ENCODE measurements at places on chromosomes 7 and 10.

DNA sequence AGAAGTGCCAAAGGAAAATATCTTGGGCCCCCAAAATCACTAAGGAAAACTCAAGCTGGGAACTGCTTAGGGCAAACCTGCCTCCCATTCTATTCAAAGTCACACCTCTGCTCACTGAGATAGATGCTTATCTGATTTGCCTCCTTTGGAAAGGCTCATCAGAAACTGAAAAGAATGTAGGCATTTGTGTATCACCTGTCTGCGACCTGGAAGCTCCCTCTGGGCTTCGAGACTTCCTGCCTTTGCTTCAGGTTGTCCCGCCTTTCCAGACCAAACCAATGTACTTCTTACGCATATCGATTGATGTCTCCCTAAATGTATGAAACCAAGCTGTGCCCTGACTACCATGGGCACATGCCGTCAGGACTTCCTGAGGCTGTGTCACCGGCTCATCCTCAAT lies 14.5 kb upstream of the LRRC72 start:
- no peak for DNase-seq

- DNase-seq = no peak
Measured at GRCh38 chr7:98091061-98091460, 15.6 kb upstream of the LMTK2 start.

GRCh38 chr10:1050145-1050544 lies 1.2 kb upstream of the IDI1 start:
- DNase-seq = no peak

GRCh38 chr7:148669927-148670326 lies 28.8 kb upstream of the CUL1 start:
- DNase-seq = no peak

- DNase-seq = no peak
Measured at GRCh38 chr7:128201690-128202085, 39.4 kb upstream of the LEP start.

- DNase-seq = no peak
Measured at GRCh38 chr7:42315103-42315502, 78.1 kb upstream of the GLI3 start.

GRCh38 chr10:102479651-102480050 lies 22.9 kb downstream of the ACTR1A start:
- no peak for DNase-seq

DNA sequence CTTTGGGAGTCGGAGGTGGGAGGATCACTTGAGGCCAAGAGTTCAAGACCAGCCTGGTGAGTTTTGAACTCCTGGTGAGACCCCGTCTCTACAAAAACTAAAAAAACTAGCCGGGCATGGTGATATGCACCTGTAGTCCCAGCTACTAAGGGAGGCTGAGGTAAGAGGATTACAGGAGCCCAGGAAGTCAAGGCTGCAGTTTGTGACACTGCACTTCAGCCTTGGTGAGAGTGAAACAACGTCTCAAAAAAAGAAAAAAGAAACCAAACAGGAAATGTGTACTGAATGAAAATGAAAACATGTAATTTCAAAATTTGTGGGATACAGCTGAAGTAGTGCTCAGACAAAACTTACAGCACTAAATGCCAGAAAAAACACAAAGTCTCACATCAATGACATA lies 7.6 kb downstream of the ARHGAP12 start:
- no peak for DNase-seq

DNA sequence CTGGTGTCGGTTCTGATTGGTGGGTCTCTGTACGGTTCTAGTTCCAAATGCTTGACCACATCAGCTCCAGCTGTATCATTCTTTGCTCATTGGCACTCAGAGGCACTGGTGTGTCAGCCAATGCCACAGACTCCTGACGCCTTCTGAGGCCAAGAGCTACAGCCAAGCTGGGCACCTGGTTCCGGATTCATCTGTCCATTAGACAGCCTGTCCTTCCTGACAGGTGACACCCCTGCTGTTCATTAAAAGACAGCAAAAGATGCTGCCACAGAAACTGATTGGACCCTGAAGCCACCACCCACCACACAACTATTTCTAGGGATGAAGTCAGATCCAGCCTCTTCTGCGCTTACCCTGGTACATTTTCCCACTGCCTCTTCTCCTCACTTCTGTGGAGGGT lies 35.6 kb downstream of the COL13A1 start:
- DNase-seq = no peak

DNA sequence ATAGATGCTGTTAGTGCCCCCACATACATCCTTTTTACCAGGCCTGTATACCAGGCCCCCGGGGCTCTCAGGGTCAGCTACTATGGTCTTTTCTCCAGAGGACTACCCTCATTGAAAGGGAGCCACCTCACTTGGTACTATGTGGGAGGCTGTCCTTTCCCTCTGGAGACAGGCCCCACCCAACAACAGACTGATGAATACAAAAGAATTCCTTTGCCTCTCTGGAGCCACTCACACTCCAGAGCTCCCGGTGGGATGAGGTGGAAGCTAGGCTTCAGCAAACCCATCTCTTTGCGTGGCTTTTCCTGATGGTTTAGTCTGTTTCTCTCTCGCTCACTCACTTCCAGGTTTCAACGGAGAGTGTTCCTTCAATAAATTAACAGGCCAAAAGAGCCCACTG lies 30.3 kb downstream of the ANKMY2 start:
- DNase-seq = no peak

- DNase-seq = no peak
Measured at GRCh38 chr7:27112361-27112760, 9.9 kb upstream of the HOXA2 start.

GRCh38 chr7:134089446-134089845 lies 37.7 kb upstream of the LRGUK start:
- no peak for DNase-seq

- DNase-seq = no peak
Measured at GRCh38 chr10:30510184-30510931, 76.4 kb downstream of the MAP3K8 start.

- DNase-seq = no peak
Measured at GRCh38 chr7:43640679-43641078, 57.8 kb downstream of the STK17A start.

- DNase-seq = no peak
Measured at GRCh38 chr10:35425595-35425994, 89.3 kb downstream of the CCNY start.

GRCh38 chr7:40990841-40991240 lies 712.0 kb downstream of the INHBA start:
- no peak for DNase-seq

DNA sequence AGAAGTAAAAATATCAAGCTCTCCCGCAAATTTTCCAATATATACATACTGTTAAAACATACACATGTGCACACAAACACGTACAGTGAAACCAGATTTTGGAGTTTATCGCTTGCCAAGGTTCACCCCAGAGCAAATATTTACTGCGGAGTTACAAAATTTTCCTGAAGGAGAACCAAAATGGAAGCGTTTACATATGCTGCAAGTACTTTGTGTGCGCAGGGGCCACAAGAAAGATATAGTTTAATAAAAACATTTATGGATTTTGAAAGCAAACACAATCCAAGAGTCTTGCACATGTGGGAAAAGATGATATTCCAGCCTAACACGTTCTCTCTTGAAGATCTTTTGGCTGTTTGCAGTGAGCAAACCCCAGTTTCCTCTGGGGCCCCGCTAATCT lies 301.3 kb upstream of the NFE2L3 start:
- DNase-seq = no peak

DNA sequence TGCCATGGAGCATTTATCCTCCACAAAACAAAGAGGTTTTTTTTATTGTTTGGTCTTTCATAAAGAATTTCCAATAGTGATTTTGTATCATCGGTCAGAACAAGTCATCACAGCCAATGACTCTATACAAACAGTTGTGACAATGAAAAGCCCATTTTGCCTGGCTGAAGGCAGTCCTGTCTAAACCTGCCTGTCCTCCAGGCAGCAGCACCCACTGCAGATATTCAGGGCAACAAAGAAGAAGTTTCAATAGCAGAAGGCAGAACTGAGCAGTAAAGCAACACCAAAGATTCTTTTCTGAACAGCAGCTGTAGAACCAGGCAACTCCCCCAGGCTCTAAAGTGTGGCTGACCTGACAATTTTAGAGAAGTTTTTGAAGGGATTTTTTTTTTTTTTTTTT lies 169.4 kb downstream of the FGFR2 start:
- DNase-seq = no peak

- DNase-seq = peak; percentile 71
Measured at GRCh38 chr7:74656441-74656836, 1.1 kb upstream of the GTF2I start.

- no peak for DNase-seq
Measured at GRCh38 chr10:125151553-125152449, 8.6 kb downstream of the CTBP2 start.

GRCh38 chr7:102934701-102935100 lies 21.9 kb downstream of the LRRC17 start:
- no peak for DNase-seq

DNA sequence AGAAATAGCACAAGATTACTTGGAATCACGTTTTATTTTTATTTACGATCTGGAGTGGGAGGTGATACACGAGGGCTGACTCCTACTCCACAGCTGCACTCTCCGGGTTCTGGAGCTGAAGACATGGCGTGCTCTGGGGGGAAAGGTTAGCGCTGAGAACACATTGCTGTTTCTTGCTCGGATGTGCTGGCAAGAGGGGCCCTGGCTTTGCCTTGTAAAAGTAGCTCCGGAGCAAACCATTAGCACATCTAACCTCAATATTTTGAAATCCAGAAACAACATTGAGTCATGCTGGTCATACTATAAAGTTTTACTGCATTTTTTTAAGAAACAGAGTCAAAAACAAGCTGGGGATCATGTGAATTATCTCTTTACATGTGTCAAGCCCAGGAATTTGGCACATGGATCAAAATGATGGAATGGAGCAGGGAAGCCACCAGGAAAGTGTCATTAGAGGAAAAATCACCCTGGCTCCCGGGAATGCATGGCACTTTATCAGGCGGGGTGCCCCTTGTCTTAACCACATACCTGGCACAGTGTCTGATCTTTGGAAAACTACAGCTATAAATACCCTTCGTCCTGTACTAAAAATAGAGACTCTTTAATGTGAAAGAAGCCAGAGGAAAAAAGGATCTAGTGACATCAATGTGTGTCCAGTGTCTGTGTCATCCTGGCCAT lies 31.6 kb upstream of the LYZL1 start:
- no peak for DNase-seq

GRCh38 chr7:28750981-28751380 lies 207.1 kb downstream of the TRIL start:
- DNase-seq = no peak

- no peak for DNase-seq
Measured at GRCh38 chr7:127776776-127777386, 124.9 kb downstream of the SND1 start.

- DNase-seq = no peak
Measured at GRCh38 chr7:120043250-120043649, 229.7 kb upstream of the KCND2 start.
